ENCODE measurements at places on chromosomes 2 and 18. TPM values are rescaled to one million over a fixed set of nuclear protein-coding genes. Genes with fewer than 3 reads are reported as not detected.

GRCh38 chr2:73264332-73264606 lies 20.0 kb downstream of the FBXO41 start:
- DNase-seq: no peak

- DNase-seq: no peak
Observed at GRCh38 chr2:232351686-232352510, 26.7 kb upstream of the ALPP start.

DNA sequence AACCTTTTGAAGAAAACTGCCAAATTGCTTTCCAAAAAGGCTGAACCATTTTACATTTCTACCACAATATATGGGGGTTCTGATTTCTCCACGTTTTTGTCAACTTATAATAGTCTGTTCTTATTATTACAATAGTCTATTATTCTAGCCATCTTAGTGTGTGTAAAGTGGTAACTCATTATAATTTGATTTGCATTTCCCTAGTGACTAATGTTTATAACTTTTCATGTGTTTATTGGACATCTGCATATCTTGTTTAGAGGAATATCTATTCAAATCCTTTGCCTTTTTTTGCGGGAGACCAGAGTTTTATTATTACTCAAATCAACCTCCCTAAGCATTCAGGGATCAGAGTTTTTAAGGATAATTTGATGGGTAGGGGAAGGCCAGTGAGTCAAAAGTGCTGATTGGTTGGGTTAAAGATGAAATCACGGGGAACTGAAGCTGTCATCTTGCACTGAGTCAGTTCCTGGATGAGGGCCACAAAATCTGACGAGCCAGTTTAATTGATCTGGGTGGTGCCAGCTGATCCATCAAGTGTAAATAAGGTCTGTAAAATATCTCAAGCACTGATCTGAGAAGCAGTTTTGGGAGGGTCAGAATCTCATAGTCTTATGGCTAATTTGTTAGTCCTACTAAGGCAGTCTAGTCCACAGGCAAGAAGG lies 303.4 kb upstream of the NCKAP5 start:
- DNase-seq: peak; percentile 10

DNA sequence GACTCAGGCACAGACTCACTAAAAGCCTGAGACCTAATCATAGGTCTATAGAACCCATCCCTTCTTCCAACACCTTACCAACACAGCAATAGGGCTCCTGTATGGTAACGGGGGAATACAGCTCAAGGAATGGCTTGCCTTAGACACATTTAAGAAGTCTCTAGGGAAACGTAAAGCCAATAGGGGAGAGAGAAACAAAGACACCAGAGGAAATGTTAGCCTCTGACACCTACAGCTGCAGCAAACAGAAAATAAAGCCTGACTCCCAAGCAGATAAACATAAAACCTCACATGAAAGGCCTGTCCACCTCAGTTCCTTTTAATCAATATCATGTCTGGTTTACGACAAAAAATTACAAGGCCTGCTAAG lies 51.1 kb upstream of the NCOA1 start:
- no peak for DNase-seq

MAP3K19 gene
- total RNA-seq: not detected

COL6A3 gene
- total RNA-seq: 1.8 TPM

MBP gene
- total RNA-seq: 6.9 TPM

PPP1R1C gene
- not detected for total RNA-seq

Measured in lung microvascular endothelial cell (primary cell).